ENCODE measurements at places on chromosomes 1 and 21.

DNA sequence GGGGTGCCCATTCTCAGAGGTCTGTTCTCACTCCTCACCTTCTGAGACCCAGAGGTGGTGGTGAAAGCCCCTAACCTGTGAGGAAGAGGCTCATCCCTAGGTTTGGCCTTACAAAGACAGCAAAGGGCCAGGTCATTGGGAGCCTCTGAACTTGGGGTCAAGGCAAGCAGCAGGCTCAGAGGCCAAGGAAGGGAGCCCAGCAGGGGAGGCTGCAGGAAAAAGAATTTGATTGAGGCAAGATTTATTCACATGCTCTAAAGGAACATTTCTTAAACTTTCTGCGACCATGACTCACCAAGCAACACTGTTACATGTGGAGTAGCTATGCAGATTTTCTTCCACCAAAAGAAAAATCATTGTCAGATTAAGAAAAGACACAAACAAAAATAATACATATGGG lies 132.5 kb upstream of the SYT6 start:
- H3K27ac ChIP-seq: no peak overlapping the region
- no peak for DNase-seq
- H3K27me3 ChIP-seq: no peaks in the 10 kb centered on the region
- H3K4me1 ChIP-seq: no peaks in the 10 kb centered on the region
- H3K4me3 ChIP-seq: no peak overlapping the region

DNA sequence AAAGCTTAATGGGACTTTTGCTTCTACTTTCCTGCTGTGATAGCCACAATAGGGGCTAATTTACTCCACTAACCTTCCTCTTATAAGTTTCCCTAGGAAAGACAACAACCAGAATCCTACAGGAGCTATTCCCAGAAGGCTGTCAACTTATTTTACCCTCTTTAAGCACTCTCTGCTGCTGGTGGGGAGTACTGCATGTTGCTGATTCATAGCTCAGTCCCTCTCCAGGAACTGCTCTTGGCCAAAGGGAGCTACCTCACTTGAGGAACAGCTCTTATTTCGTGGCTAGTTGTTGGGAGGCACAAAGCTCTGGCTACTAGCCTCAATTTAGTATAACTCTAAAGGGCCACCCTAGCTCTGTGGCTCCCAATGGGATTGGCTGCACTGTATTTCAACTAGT lies 37.2 kb downstream of the ADSS2 start:
- no peak overlapping the region for H3K27ac ChIP-seq
- peaks cover 9% of the 10 kb centered on the region for H3K36me3 ChIP-seq
- no peak for DNase-seq
- peaks cover 6% of the 10 kb centered on the region for H3K4me1 ChIP-seq
- no peaks in the 10 kb centered on the region for H3K27me3 ChIP-seq
- H3K4me3 ChIP-seq: no peak overlapping the region

GRCh38 chr1:28317014-28317413 lies 11.8 kb upstream of the MED18 start:
- H3K36me3 ChIP-seq: no peaks in the 10 kb centered on the region
- no peaks in the 10 kb centered on the region for H3K4me1 ChIP-seq
- DNase-seq: no peak
- H3K4me3 ChIP-seq: no peak overlapping the region
- H3K27ac ChIP-seq: no peak overlapping the region

GRCh38 chr1:101239095-101240040 lies 2.5 kb downstream of the S1PR1 start:
- peaks cover 32% of the 10 kb centered on the region for H3K4me1 ChIP-seq
- no peak for DNase-seq
- H3K27me3 ChIP-seq: no peaks in the 10 kb centered on the region
- peak overlapping the region; percentile 81 for H3K4me3 ChIP-seq
- H3K36me3 ChIP-seq: peaks cover 6% of the 10 kb centered on the region

DNA sequence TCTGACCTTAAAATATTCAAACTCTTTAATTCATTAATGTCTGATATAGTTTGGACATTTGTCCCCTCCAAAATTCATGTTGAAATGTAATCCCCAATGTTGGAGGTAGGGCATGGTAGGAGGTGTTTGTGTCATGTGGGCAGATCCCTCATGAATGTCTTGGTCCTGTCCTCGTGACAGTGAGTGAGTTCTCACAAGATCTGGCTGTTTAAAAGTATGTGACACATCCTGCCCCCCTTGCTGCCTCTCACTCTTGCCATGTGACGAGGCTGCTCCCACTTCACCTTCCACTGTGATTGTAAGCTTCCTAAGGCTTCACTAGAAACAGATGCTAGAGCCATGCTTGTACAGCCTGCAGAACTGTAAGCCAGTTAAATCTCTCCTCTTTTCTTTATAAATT lies 21.3 kb upstream of the FBXO28 start:
- no peaks in the 10 kb centered on the region for H3K36me3 ChIP-seq
- H3K4me1 ChIP-seq: no peaks in the 10 kb centered on the region
- no peaks in the 10 kb centered on the region for H3K27me3 ChIP-seq
- no peak overlapping the region for H3K27ac ChIP-seq

DNA sequence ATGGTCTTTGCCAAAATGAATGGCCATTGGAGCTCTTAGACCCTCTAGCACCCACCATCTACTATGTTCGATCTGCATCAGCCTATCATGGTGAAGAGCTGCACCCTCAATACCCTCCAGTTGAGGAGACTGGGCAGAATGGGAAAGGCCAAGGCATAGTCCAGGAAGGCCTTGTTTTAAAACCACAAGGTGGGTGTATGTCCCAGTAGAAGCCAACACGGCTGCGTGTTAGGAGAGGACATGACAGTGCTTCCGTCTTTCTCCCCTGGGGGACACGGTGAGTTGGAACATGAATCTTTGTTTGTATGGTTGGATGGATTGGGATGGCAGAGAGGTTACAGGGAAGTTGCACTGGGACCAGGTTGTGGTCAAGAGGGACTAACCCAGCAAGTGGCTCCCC lies 18.6 kb upstream of the SH3D21 start:
- H3K4me3 ChIP-seq: no peak overlapping the region
- H3K27ac ChIP-seq: no peak overlapping the region
- no peak for DNase-seq
- H3K27me3 ChIP-seq: no peaks in the 10 kb centered on the region

- no peaks in the 10 kb centered on the region for H3K4me1 ChIP-seq
- no peaks in the 10 kb centered on the region for H3K27me3 ChIP-seq
- no peak for DNase-seq
Observed at GRCh38 chr1:209835782-209836298, 8.1 kb downstream of the UTP25 start.

DNA sequence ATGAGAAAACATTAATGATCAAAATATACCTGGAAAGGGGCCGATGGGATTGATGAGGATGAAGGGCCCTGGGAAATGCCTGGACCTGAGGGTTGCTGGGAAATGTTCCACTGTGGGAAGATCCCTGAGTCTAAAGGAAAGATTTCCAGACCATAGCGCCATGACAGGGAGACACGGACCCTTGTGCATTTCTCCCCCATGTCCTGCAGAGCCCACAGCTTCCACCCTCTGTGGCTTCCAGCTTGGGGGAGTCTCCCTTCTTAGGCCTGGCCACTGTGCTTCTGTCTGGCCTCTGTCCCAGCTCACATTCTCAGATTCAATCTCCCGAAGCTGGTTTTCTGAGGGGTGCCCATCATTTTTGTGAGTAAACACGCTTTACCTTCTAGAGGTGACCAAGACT lies 1.0 kb upstream of the PRAMEF12 start:
- no peak overlapping the region for H3K4me3 ChIP-seq
- H3K36me3 ChIP-seq: no peaks in the 10 kb centered on the region
- no peak overlapping the region for H3K27ac ChIP-seq

DNA sequence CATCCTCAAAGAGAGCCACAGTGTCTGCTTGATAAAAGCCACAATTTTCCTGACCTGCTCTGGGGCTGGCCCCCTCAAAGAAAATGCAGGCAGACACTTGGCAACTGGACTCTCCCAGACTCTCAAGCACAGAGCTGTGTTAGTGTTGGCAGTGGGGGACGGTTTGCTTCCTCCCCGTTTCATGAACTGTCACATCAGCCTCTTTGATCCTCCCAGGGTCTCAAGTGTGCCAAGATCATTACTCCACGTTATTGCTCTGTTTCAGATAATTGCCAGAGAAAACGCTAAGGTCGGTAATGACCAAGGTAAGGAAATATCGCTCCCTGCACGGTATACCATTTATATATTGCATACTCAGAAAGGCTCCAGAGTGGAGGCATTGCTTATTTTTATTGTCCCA lies 138.8 kb downstream of the NTMT2 start:
- no peaks in the 10 kb centered on the region for H3K4me1 ChIP-seq
- H3K27me3 ChIP-seq: no peaks in the 10 kb centered on the region
- no peak overlapping the region for H3K4me3 ChIP-seq
- no peak overlapping the region for H3K27ac ChIP-seq
- no peaks in the 10 kb centered on the region for H3K36me3 ChIP-seq
- no peak for DNase-seq

DNA sequence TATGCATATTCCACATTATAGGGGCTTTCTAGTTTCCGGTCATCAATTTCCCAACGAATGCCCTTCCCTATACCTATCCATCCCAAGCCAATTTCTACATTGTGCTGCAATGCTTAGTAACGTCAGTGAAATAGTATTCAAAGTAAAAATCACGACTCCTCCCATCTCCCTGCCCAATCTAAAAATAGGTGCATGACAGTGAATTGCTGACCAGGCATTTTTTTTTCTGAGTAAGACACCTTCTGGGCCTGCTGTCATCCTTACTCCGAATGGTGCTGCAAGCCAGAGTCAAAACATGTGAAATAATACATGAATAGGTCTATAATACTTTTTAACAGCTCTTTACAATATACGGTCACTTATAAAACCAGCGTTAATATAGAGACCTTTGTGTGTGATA lies 120.2 kb downstream of the GREM2 start:
- no peak overlapping the region for H3K4me3 ChIP-seq
- H3K27me3 ChIP-seq: no peaks in the 10 kb centered on the region
- no peaks in the 10 kb centered on the region for H3K36me3 ChIP-seq

DNA sequence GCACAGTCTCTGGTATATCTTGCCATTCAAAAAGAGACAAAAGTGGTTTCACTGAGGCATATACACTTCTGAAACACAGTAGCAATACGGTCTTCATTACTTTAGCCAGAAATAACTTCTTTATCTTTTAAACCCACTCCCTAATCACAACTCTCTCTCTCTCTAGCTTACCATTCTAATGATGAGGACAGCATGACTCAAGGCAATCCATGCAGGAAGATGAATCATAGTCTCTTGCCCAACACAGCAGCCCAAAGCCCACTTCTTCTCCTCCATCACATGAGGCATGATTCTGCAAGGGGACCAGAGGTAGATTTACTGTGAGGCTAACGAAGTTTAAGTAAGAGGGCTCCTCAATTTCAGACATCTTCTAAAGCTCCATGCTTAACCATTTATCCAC lies 285.0 kb upstream of the NR5A2 start:
- H3K27me3 ChIP-seq: no peaks in the 10 kb centered on the region
- no peaks in the 10 kb centered on the region for H3K4me1 ChIP-seq
- no peak overlapping the region for H3K27ac ChIP-seq
- DNase-seq: no peak
- H3K4me3 ChIP-seq: no peak overlapping the region

- H3K4me3 ChIP-seq: no peak overlapping the region
- no peak overlapping the region for H3K27ac ChIP-seq
- no peak for DNase-seq
- H3K4me1 ChIP-seq: peaks cover 16% of the 10 kb centered on the region
- H3K36me3 ChIP-seq: no peaks in the 10 kb centered on the region
- H3K27me3 ChIP-seq: no peaks in the 10 kb centered on the region
Observed at GRCh38 chr1:183051546-183051945, 28.3 kb downstream of the LAMC1 start.

GRCh38 chr1:154716011-154716410 lies 108.0 kb upstream of the ADAR start:
- no peaks in the 10 kb centered on the region for H3K27me3 ChIP-seq
- no peak overlapping the region for H3K4me3 ChIP-seq
- H3K27ac ChIP-seq: no peak overlapping the region
- no peak for DNase-seq

DNA sequence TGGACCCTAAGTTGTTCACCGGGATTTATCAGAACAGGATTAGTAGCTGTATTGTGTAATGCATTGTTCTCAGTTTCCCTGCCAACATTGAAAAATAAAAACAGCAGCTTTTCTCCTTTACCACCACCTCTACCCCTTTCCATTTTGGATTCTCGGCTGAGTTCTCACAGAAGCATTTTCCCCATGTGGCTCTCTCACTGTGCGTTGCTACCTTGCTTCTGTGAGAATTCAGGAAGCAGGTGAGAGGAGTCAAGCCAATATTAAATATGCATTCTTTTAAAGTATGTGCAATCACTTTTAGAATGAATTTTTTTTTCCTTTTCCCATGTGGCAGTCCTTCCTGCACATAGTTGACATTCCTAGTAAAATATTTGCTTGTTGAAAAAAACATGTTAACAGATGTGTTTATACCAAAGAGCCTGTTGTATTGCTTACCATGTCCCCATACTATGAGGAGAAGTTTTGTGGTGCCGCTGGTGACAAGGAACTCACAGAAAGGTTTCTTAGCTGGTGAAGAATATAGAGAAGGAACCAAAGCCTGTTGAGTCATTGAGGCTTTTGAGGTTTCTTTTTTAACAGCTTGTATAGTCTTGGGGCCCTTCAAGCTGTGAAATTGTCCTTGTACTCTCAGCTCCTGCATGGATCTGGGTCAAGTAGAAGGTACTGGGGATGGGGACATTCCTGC lies 3.9 kb upstream of the OLFML3 start:
- DNase-seq: no peak
- peaks cover 12% of the 10 kb centered on the region for H3K36me3 ChIP-seq
- no peak overlapping the region for H3K27ac ChIP-seq

- H3K27me3 ChIP-seq: no peaks in the 10 kb centered on the region
- DNase-seq: peak; percentile 20
- no peak overlapping the region for H3K4me3 ChIP-seq
- peak overlapping the region; percentile 46 for H3K27ac ChIP-seq
- H3K4me1 ChIP-seq: peaks cover 29% of the 10 kb centered on the region
Observed at GRCh38 chr1:51962486-51963356, 27.8 kb downstream of the RAB3B start.

- H3K27me3 ChIP-seq: no peaks in the 10 kb centered on the region
- H3K36me3 ChIP-seq: no peaks in the 10 kb centered on the region
- no peaks in the 10 kb centered on the region for H3K4me1 ChIP-seq
- no peak overlapping the region for H3K4me3 ChIP-seq
Observed at GRCh38 chr1:14698314-14698713, 99.8 kb downstream of the KAZN start.

- no peaks in the 10 kb centered on the region for H3K36me3 ChIP-seq
- no peak overlapping the region for H3K27ac ChIP-seq
- no peaks in the 10 kb centered on the region for H3K27me3 ChIP-seq
- no peak overlapping the region for H3K4me3 ChIP-seq
Observed at GRCh38 chr1:71461416-71461815, 380.6 kb upstream of the ZRANB2 start.

- no peaks in the 10 kb centered on the region for H3K36me3 ChIP-seq
- H3K4me3 ChIP-seq: peak overlapping the region; percentile 78
- H3K4me1 ChIP-seq: peaks cover 3% of the 10 kb centered on the region
- no peak overlapping the region for H3K27ac ChIP-seq
Observed at GRCh38 chr1:6260433-6260934, 414 bp downstream of the GPR153 start.

DNA sequence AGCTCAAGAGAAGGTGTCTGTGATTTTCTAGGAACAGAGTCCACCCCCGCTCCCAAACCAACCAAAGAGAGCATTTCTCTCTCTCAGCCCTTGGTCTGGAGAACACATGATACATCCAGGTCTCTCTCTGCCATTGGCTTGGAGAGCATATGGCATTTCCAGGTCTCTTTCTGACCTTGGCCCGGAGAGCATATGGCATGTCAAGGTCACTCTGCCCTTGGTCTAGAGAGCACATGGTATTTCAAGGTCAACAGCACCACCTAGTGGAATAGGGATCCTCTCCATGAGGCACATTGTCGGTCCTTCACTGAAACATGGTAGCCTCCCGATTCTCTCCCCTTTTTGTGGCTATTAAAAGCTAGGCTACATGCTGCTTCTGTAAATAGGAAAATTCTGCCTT lies 437.7 kb upstream of the OLFM3 start:
- no peak overlapping the region for H3K4me3 ChIP-seq
- H3K36me3 ChIP-seq: no peaks in the 10 kb centered on the region
